Foreskin melanocyte (primary cell): ENCODE measurements at places on chromosomes 13 and 19.

DNA sequence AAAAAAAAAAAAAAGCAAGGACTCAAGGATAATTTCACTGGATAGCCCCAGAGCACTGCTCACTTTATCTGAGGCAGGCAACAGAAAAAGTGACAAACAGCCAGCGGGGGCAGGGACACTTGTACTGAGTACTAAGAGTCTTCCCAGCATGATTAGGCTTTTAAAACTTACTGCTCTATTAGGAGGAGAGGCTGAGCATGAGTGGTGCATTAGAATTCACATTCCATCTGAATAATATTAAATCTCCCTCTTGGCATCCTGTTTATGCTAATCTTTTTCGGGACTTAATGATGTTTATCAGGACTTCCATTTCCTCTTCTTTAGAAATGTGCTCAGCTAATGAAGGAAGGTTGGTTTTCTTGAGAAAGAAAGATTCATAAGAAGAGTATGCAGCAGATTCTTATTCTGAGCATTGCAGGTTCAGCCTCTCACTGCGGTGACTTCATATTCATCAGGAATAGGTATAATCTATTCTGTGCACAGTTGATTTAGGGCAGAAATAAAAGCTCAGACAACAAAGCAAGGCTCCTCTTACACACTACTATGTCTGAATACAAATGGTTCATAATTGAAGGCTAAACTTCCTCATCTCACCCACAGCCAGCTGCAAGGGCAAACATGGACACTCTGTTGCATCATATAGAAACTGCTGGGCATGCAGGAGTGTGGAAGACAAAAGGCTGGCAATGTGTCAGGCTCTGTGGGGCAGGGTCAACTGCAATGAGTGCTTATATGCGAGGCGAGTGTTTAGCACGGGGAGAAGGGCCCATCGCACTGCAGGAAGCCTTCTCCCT lies 107.0 kb downstream of the KL start:
- DNase-seq, result no peak

GRCh38 chr19:39935364-39935661 lies 879 bp upstream of the FCGBP start:
- DNase-seq, result no peak

GRCh38 chr13:71773531-71773930 lies 93.5 kb downstream of the DACH1 start:
- no peak for DNase-seq

DNA sequence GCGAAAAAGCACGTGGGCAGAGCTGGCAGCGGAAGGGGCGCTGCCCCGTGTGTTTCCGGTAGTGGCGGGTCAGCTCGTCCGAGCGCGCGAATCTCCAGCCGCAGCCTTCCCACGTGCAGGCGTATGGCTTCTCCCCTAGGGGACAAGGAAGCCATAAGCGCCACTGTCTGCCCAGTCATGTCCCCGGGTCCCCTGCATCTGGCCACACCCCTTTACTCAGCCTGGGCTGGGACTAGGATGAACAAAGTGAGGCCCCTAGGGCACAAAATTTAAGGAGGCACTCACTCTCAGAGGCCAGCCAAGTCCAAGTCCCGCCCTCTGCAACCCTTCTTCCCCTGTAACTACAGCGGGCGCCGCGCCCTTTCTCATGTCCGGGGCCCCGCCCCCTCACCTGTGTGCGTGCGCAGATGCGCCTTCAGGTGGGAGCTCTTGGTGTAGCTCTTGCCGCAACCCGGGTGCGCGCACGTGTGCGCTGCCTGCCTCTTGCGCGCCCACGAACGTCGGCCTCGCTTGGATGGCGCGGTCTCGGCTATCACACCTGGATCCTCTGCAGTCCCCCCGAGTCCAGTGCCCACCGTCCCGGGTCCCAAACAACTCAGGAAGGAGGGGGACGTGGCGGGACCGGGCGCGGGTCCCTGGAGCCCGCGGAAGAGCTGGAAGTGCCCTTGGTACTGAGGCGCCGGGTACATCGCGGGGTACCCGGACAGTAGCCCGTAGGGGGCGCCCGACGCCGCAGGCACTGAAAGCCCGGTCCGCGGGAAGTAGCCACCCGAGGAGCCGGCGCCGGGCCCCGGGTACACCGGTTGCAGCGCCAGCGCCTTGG lies 1.9 kb downstream of the KLF1 start:
- no peak for DNase-seq

DNA sequence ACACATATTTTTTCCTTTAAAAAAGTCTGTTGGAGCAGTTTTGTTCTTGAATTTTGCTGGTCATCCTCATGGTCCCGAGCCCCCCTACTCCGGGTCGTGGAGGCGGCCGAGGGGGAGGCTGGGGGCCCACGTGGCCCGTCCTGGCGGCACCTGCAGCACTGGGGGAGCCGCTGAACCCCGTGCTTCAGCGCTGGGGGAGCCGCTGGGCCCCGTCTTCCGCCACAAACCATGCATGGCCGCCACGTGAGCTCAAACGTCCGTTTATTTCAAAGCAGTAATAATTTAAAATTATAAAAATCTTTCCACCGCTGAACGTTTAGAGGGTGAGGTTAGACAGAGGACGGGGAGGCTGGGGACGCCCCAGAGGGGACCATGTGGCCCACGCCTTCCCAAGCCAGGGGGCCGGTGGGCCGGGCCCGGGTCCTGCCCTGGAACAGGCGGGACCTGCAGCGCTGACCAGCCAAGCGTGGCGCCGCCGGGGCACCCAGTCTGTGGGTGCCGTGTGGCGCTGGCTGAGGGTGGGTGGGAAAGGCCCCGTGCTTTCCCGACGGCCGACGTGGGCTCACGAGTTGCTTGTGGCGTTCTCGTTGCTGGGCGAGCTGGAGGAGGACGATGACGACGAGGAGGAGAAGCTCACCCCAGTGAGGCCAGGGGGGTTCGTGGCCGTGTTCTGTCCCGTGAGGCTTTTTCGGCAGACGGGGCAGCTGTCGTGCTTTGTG lies 8.0 kb downstream of the FGF22 start:
- no peak for DNase-seq

DNA sequence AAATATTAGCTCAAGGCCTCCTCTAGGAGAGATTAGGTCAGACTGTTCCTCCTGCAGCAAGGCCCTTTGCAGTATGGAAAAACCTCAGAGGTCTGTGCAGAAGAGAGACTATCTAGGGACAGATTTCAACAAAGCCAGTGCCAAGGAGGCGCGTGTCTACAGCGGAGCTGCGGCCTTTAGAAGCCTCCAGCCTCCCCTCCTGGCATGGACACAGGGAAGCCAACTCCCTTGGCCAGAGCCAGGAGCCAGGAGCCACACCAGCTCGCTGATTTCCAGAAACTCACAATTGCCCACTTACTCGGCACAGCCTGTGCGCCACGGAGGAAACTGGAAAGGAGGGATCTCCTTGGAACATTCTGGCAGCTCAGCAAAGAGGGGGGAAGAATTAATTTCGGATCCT lies 63.4 kb downstream of the INSR start:
- DNase-seq, result no peak

GRCh38 chr19:7677669-7678311 lies 900 bp downstream of the MCEMP1 start:
- DNase-seq, result no peak

- no peak for DNase-seq
Observed at GRCh38 chr19:33689138-33689746, 67.5 kb downstream of the CHST8 start.

DNA sequence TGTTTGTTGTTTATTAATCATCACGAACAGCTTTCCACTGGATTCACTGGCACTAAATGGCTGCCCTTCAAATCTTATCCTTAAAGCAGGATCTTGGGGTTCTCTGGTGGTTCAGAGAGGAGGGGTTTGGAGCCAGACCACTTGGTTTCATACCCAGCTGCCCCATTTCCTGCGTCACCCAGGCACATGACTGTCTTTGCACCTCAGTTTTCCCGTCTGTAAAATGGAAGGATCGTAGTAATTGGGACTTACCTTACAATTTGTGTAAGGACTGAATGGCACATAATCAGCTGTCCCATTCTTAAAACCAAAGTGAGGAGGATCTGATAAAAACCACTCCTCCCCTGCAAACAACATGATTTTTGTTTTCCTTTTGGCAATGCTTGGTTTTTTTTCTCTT lies 318.3 kb downstream of the ZNF536 start:
- DNase-seq, result no peak

DNA sequence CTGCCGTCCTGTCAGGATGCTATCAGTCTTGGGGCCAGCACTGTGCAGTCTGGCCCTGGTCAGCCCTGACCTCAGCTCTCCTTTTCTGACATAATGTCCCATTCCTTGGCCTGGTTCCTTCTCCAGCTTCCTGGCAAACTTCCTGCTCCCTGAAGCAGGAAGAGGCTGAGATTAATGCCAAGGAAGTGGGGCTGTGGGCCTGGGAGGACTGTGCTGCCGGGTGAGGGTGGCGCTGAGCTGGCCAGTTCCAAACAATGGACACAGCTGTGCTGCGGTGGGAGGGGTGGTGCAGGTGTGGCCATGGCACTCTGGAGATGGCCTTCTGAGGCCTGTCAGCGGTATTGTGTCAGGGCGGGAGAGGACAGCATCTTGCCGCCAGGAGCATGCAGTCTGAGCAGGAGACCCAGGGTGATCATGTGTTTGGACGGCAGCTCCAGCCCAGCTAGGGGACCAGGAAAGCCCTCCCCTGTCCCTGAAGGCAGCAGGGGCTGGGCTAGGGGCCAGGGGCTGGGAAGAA lies 30.9 kb downstream of the TUBA3C start:
- no peak for DNase-seq

GRCh38 chr19:32387701-32388392 lies 17.7 kb upstream of the DPY19L3 start:
- DNase-seq, result no peak

DNA sequence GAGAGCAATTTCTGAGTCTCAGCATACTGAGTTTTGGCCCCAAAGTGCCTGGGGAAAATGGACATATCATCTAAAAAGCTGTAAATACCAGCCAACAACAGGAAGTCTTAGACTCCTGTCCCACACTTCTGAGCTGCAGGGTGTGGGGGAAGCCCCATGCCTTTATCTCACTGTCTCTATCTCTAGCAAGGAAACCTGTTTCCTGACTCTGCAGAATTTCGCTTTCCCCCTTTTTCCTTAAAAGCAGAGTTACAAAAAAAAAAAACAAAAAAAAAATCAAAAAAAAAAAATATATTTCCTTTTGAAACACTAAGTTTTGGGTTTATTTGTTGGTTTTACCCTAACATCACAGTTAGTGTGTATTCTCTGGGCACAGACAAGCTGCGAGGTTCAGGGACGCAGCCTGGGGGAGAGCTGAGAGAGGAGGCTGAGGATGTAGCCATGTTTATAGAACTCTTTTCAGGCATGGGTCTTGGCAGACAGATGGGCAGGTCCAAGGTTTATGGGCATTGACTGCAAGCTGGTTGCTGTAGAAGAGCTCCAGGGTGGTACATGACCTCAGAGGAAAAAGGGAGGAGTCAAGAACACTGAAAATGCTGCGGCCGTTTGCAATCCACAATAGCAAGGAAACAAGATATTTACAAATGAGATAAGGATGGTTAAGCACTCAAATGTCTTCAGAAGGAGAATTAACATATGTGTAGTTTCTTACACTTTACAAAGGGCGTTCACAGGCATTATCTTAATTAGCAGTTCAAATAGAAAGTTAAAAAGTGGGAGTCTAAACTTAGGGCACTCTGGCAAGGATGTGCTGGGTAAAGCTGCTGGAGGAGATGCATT lies 4.9 kb downstream of the MBNL2 start:
- DNase-seq, result no peak

DNA sequence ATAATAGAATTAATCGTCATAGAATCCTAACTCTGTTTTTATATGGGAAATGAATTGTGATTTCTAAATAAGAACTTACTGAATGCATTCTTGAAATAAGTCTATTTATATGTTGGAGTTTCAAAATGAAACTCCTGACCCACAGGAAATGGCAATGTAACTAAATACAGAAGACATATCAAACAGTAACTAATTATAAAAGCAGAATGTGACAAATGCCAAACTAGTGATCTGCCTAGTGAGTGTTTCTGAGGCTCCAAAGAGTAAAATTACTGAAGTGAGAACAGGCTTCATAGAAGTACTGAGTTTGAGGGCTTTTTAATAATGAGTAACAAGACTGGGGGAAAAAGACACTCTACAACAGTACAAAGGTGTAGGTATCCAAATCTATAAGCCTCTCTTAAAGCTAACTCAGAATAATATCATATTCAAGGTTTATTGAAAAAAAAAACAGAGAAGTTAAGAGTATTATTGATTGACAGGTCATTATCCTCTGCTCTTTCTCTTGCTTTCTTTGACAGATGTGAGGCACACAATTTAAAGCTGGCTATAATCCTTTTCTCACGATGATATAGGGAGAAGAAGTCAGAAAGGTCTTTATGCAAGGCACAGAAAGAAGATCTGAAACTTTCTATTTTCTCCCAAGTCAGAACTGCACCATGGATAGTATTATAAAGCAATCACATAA lies 17.4 kb upstream of the ATXN8OS start:
- DNase-seq, result peak; percentile 38

- peak; percentile 61 for DNase-seq
Observed at GRCh38 chr19:28468701-28469459, 744.1 kb downstream of the UQCRFS1 start.

- DNase-seq, result no peak
Observed at GRCh38 chr13:75372923-75373841, 108.8 kb downstream of the TBC1D4 start.

DNA sequence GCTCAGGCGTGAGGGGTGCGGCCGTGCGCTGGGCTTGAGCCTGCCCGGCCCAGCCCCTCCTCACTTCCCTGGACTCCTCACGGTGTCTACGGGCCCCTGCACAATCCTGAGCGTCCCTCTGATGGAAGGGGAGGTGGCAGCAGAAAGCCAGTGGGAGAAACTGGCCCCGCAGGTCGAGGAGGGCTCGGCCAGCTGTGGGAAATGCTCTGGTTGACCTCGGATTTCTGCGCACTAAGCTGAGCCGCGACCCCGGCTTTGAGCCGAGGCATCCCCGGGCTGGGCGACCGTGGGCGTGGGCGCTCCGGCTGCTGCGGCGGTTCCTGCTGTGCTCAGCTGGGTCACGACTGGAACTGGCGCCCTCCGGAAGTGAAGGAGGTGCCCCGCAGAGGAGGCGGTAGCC lies 70.1 kb downstream of the ZNF208 start:
- no peak for DNase-seq

GRCh38 chr19:18636969-18637629 lies at the start of gene KLHL26:
Gene KLHL26, plus strand, starts transcription at chr19:18637028. Its CDS starts 27 bp downstream, at chr19:18637055.
- DNase-seq, result no peak

DNA sequence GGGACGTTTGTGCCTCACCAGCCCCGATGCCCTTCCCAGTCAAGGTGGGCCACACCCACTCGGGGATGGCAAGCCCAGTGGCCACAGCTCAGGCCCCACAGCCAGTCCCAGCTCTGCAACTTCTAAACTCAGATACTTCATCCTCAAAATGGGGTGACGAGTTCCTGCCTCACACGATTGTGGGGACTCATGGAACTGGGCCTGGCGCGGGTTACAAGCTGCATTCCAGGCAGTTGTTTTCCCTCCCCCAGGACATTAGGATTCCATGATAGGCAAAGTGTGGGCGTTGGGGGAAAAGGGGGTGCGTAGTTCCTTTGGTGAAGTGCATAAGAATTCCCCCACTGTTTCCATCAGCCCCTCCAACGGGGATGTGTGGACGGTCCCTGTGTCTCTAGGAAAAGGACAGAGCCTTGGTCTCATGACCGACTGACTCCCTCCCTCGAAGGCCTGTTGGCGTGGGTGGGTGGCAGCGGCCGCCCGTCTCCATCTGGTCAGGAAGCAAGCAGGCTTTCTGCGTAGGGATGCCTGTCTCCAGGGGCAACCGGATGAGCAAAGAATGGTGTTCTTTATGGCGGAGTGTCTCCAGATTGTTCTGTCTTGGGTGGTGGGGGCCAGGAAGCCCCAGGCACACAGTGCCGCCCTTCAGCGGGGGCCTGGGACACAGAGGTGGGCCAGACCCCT lies 21.1 kb upstream of the NPAS1 start:
- DNase-seq, result peak; percentile 33
